ENCODE measurements at places on chromosomes 12 and 14.

DNA sequence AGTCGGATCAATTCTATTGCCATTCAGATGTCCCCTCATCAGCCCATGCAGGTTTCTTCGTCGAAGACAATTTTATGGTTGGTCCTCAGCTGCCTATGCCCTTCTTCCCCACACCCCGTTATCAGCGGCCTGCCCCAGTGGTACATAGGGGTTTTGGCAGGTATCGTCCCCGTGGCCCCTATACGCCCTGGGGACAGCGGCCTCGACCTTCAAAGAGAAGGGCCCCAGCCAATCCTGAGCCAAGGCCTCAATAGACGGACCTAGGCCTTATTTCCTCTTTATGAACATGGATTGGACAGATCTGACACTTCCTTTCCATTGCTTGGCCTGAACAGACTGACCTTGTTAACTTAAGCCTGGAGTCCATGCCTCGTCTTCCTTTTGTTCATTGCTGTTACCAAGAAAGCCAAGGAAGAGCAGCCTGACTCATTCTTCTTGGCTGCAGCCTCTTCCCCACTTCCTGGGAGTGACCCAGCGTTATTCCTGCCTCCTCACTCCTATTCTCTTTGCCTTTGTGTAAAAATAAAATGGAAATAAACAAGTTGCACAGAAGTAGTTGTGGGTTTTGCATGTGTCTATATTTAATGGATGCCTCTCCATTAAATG is 156.5 kb upstream of the AMIGO2 start:
- DNase-seq, result no peak

DNA sequence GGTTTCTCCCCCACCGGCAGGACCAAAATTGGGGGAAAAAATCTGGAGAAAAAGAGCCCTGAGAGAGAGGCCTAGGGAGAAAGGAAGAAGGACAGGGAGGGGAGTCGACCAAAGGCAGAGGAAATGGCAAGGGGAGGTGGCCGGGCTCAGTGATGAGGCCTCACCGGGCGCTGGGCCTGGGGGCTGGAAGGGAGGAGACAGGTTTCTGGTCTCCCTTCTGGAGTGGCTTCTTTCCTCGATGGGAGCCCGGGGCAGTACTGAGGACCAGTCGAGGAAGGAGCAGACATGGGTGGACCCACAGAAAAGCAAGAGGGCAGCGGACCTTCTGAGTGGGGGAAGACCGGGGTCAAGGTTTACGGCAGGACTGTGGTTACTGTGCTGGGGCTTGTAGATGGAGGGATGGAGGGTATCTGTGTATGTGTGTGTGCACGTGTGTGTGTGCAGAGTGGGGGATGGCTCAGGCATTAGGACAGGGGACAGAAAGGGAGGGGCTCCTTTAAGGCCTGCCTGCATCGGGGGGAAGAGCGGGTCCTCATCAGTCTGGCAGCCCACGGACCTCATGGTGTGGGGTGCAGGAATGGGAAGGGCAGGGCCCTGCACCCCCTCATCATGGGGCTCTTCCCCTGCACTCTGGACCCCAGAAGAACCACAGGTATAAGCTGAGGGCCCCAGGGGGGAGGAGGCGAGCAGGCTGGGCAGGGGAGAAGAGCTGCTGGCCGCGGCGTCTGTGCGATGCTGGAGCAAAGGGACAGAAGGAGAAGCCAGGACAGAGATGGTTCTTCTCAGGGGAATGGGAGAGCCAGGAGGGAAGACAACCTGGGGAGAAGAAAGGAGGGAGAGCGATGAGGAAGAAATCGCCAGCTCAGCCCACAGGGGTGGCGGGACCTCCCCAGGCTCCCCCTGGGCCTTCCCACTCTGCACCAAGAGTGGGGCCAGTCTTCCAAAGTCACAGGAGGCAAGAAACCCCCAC is 15.1 kb upstream of the RPLP0 start:
- no peak for DNase-seq

GRCh38 chr12:127485528-127485927 is 781.4 kb upstream of the TMEM132C start:
- DNase-seq, result peak; percentile 2

- DNase-seq, result no peak
Observed at GRCh38 chr12:6771509-6772330, 600 bp upstream of the LAG3 start.

DNA sequence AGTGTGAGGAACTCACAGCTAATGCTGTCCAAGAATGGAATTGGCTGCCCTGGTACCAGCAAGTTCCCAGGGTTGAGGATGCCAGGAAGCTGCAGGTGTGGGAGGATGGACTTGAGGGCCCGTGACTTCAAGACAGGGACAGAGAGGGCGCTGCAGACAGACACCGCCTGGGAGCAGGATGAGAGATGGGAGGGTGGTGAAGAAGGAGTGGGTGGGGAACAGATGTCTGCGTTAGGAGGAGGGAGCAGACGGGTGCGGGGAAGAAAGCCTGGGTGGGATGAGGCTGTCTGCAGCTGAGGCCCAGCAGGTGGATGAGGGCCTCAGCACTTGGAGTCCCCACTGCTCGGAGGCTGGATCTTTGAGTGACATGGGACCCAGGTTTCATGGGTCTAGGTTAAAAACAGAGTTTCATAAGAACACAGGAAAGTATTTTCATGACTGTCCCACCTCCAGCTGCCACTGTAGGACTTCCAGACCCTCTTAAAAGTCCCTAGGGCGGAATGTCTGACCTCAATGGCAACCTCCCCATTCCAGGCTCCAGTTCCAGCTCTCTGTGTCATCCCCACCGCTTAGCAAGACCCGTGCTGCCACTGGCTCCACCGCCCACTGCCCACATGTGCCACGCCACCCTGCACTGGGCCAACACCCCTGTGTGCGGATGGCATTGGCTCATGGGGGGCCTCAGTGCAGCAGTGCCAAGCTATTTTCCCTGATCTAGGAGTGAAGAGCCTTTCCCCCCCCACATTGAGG is 70.3 kb upstream of the SCN8A start:
- DNase-seq, result no peak

DNA sequence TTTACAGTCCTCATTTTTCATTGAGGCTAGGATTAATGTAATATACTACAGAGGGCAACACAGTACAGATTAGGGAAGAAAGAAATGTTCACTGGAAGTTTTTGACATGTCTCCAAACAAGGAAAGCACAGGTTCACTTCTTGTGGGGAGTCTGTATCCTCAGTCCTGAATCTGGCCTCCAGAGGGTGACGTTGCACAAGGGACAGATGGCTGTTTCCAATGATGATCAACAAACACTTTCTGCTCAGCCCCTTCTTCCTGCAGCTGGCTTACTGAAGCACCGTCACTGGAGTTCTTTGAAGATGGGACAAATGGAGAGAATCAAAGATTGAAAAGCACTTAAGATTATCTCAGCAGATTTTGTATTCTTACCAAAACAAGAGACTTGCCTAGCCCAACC is 123.3 kb upstream of the OR4E1 start:
- no peak for DNase-seq

- DNase-seq, result no peak
Observed at GRCh38 chr12:89924191-89924590, 215.6 kb upstream of the ATP2B1 start.

DNA sequence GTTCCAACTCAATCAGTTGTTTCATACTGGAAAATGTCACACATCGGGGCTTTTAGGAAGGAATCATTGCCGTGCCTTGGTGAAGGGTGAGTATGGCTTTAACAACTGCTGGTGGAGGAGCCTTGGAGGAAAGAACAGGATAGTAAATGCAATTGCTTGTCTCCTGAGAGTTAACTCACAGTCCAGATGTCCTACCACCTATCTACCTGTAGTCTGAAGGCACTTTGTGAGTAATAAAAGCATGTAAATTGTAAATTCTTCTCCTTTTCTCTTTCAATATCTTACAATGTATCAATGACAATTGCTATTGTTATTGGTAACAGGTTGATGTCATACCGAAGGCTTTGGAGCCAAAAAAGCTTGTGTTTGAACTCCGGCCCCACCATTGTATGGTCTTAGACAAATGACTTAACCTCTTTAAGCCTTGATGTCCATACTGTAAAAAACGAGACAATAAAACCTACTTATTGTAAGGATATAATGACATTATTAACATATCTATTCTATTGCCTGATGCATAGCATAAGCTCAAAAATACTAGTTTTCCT is 397.4 kb downstream of the ADAMTS20 start:
- no peak for DNase-seq

DNA sequence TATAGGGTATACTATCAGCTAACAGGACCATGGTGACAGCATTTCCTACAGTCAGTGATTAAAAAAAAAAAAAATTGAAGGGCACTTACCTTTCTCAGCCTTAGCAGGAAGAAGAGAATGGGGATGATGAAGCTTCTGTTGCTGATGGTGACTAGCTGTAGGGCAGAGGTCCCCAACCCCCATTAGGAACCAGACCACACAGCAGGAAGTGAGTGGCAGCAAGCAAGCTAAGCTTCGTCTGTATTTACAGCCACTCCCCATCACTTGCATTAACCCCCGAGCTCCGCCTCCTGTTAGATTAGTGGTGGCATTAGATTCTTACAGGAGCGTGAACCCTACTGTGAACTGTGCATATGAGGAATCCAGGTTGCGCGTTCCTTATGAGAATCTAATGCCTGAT is 91.3 kb upstream of the USP44 start:
- DNase-seq, result no peak

GRCh38 chr12:49043856-49044258 is 16.7 kb downstream of the KMT2D start:
- DNase-seq, result peak; percentile 70

DNA sequence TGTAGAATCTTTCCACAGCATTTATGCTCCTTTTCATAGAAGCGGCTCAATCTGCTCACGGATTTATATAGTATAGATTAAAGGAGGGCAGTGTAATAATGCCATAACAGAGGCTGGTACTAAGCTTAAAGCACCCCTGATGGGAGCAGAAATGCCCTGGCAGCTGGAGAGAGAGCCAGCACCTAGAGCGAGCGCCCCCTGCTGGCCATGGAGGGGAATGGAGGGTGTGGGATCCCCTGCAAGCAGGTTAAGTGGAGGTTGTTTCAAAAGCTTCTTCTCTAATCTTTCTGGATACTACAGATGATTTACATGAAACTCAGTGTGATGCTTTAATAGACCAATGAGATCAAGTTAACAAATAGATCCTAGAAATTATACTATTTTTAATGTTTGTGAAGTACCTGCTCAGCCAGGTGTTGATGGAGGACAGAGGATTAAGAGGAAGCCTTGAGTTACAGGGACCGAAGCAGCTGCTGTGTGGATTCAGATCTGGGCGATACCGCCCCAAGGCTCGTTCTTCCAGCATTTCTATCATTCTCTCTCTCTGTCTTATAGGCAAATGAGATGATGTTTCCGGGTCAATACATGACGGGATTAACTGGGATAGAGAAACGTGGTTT is 1519.3 kb upstream of the TMEM132C start:
- peak; percentile 40 for DNase-seq

DNA sequence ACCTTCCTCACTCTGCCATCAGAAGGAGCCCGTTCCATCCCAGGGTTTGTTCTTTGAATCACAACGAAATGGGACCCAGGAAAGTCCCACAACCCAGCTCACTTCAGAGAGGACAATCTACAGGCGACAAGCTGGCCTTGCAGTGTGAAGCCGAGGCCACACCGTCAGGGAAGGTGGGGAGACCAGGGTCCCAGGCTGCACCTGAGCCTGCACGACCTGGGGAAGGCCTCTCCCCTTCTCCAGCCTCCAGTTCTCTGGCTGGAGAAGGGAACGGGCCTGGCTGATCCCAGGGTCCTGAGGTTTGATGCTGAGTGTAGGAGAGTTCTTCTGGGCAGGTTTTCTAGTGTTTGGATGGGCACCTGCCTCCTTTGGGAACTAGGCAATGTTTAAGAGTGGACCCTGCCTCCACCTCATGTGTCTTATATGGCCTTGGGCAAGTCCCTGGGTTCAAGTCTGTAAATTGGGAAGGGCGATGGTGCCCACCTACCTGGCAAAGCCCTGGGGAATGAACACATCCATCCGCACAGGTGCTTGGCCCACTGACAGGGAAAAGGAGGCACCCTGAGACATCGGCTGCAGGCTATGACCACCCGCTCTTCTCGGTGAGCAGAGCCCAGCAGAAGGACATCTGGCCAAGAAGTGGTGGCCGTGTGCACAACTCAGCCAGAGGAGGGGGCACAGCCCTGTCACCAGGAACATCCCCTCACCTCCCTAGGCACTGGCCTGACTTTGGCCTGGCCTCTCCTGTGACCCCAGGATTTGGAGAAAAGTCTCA is 77.9 kb upstream of the BCL11B start:
- no peak for DNase-seq

- no peak for DNase-seq
Observed at GRCh38 chr14:94921456-94921855, 151.5 kb upstream of the GSC start.

GRCh38 chr12:130097798-130098255 is 64.4 kb upstream of the FZD10 start:
- DNase-seq, result no peak

DNA sequence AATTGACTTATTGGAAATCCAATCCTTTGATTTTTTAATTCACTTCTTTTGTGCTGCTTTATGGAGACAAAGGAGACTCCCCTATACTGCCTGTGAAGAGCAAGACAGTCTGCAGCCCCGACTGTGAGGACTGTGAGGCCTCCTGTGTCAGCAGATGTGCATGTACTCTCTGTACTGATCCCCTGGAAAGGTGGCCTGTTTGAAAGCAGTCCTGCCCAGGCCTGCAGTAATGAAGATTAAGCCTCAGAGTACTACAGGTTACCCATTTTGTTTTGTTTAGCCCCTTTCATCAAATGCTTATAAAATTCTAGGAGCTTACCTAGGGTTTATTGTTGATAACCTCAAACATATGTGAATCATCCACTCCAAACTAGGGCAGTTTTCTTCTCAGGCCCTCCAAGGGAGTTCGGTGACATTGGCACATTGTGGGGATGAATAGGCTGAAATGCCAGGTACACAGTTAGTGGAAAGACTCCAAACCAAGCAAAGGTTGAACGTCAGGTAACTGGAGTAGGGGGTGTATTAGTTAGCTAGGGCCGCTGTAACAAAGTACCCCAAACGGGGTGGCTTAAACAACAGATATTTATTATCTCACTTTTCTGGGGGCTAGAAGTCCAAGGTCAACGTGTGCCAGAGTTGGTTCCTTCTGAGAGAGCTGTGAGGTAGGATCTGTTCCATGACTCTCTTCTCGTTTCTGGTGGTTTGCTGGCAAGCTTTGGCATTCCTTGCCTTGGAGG is 208.7 kb upstream of the BCL2L14 start:
- no peak for DNase-seq

DNA sequence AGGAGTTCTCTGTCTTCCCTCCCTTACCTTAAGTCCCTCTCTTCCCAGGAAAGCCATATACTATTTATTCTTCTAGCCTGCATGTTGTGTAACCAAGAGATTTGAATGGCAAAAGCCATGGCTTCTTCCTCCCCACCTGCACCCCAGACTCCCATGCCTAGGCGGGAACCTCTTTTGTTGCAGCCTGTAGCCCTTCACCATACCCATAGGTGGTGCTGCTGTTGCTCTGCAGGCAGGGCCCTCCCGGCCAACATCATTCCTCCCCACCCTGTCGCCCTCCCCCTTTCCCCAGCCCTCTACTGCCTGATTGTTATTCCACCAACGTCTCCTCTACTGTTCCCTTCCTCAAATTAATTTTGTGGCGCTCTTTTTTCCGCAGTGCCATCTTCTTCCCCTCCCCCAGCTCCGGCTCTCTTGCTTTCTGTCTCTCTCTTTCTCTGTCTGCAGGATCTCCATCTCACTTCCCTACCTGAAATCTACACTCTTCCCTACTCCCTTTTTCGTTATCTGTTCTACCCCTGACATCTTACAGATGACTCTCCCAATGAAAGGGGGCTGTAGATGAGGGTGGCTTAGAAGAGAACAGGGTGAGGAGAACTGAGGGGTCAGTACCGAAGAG is 13.8 kb downstream of the NGDN start:
- DNase-seq, result no peak

GRCh38 chr12:92696216-92696615 is 6.6 kb upstream of the PLEKHG7 start:
- DNase-seq, result no peak

All from stimulated activated CD4-positive, alpha-beta T cell treated with anti-CD3 and anti-CD28 coated beads, Interleukin-15, amount 100 ng/mL, for 48 hours (primary cell).